Activated T-cell treated with anti-CD3 and anti-CD28 coated beads, Interleukin-2, amount 50 U/mL, for 24 hours (primary cell): ENCODE measurements at places on chromosomes 4 and X.

DNA sequence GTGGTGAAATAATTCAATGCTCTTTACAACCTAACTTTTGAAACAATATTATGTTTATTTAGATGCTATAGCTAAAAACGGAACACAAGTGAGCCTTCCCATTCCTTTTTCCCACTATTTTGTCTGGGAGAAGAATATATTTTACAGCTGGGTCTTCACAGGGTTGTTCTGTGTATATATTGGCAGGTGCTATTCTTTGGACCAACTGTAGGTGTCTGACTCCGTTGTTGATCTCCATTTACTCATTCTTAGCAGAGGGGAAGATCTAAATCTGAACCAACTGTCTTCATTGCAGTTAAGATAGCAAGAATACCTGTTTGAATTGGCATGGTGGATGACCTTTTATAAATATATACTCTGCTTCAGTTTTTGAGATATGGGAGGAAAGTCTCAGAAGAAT is 257.4 kb downstream of the CFAP299 start:
- no peak for DNase-seq
- H3K27me3 ChIP-seq = no peaks in the 10 kb centered on the region
- H3K36me3 ChIP-seq = no peaks in the 10 kb centered on the region

- H3K4me1 ChIP-seq = peaks cover 6% of the 10 kb centered on the region
- peak; percentile 29 for DNase-seq
- peak overlapping the region; percentile 62 for H3K4me3 ChIP-seq
- no peaks in the 10 kb centered on the region for H3K36me3 ChIP-seq
- H3K27me3 ChIP-seq = peaks cover 64% of the 10 kb centered on the region
These were observed 9.6 kb upstream of the INTU start for GRCh38 chr4:127622921-127623796.

GRCh38 chrX:23332888-23333821 is 1.5 kb upstream of the PTCHD1 start:
- H3K4me1 ChIP-seq = peaks cover 11% of the 10 kb centered on the region
- DNase-seq = no peak
- no peaks in the 10 kb centered on the region for H3K36me3 ChIP-seq
- H3K27ac ChIP-seq = no peak overlapping the region
- H3K27me3 ChIP-seq = peaks cover 78% of the 10 kb centered on the region

- H3K27ac ChIP-seq = no peak overlapping the region
- H3K4me3 ChIP-seq = no peak overlapping the region
- H3K36me3 ChIP-seq = no peaks in the 10 kb centered on the region
These were observed 84.3 kb upstream of the PSAPL1 start for GRCh38 chr4:7518871-7519637.

- H3K4me3 ChIP-seq = no peak overlapping the region
- H3K27me3 ChIP-seq = peaks cover 3% of the 10 kb centered on the region
- H3K4me1 ChIP-seq = peaks cover 7% of the 10 kb centered on the region
These were observed 51.9 kb upstream of the XIAP start for GRCh38 chrX:123807835-123808416.

- peak overlapping the region; percentile 90 for H3K4me3 ChIP-seq
- H3K27me3 ChIP-seq = no peaks in the 10 kb centered on the region
- peaks cover 44% of the 10 kb centered on the region for H3K4me1 ChIP-seq
- peaks cover 79% of the 10 kb centered on the region for H3K36me3 ChIP-seq
- DNase-seq = no peak
These were observed 1.2 kb upstream of the CDK16 start for GRCh38 chrX:47217121-47217851.

GRCh38 chr4:158077835-158078234 is 95.0 kb downstream of the GASK1B start:
- H3K27ac ChIP-seq = no peak overlapping the region
- no peak for DNase-seq
- H3K36me3 ChIP-seq = no peaks in the 10 kb centered on the region
- no peaks in the 10 kb centered on the region for H3K27me3 ChIP-seq
- no peaks in the 10 kb centered on the region for H3K4me1 ChIP-seq
- no peak overlapping the region for H3K4me3 ChIP-seq

DNA sequence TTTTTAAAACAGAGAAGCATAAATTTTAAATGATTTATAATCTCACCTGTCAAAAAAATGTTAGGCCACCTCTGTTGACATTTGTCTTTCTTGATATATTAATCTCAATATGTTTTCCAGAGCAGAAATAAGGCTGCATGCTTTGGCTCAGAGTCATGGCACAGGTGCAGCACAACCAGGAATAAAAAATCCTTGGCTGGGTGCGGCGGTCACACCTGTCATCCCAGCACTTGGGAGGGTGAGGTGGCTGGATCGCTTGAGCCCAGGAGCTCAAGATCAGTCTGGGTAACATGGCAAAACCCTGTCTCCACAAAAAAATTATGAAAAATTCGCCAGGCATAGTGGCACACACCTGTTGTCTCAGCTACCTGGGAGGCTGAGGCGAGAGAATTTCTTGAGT is 18.1 kb downstream of the CPLX1 start:
- H3K27me3 ChIP-seq = peaks cover 35% of the 10 kb centered on the region
- no peak overlapping the region for H3K4me3 ChIP-seq
- no peak for DNase-seq
- no peak overlapping the region for H3K27ac ChIP-seq
- no peaks in the 10 kb centered on the region for H3K4me1 ChIP-seq

DNA sequence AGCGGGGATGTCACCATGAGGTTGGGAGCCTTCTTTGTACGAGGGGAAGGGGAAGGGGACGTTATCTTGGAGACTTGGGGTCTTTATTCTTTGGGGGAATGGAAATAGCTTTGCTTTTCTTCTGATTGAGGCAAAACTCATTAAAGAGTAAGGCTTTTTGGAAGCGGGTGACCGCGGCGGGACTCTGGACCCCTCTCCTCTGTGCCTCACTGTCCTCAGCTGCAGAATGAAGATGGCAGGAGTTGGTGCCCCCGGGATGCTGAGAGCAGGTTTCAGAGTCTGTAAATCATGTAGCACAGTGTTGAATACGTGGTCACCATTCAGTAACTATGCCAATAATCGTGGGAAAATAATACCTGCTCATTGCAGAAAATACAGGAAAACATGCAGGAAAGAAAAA is 32.1 kb downstream of the HTT-AS start:
- peaks cover 64% of the 10 kb centered on the region for H3K4me1 ChIP-seq
- peak overlapping the region; percentile 81 for H3K4me3 ChIP-seq
- H3K27me3 ChIP-seq = peaks cover 2% of the 10 kb centered on the region
- peak overlapping the region; percentile 86 for H3K27ac ChIP-seq

- no peaks in the 10 kb centered on the region for H3K4me1 ChIP-seq
- H3K27me3 ChIP-seq = peaks cover 6% of the 10 kb centered on the region
- no peak overlapping the region for H3K27ac ChIP-seq
These were observed 63.4 kb downstream of the HTRA3 start for GRCh38 chr4:8332891-8333331.

DNA sequence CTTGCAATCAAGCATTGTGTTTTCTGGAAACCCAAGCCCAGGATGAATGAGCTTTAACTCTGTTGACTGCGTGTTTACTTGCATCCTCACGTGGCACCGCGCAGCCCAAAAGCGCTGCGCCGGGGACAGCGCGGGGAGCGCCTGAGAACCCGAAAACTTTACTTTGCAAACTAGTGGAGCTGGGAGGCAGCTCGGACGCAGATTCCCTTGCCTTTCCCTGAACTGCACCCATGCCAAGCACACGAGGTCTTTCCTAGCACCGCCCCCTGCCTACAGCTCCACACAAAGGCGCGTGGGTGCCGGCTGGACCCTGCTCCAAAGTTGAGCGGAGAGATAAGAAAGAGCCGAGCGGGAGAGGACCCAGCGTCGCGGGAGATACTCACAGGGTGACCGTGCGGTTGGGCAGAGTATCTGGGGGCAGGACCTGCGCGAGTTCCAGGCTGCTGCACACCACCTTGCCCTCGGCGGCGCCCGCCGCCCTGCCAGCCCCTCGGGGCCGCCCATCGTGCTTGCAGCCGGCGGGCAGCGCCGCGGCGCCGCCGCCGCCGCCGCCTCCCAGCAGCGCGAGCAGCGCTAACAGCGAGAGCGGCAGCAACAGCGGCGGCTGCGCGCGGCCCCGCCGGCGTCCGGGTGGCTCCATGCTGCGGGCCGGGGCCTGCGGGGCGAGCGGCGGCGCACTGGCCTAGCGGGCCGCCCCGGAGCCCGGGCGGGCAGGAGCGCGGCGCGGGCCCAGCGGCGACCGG is 550 bp downstream of the ADGRA3 start:
- H3K27me3 ChIP-seq = peaks cover 28% of the 10 kb centered on the region
- peak overlapping the region; percentile 92 for H3K4me3 ChIP-seq
- peaks cover 4% of the 10 kb centered on the region for H3K36me3 ChIP-seq
- peak; percentile 66 for DNase-seq

- no peaks in the 10 kb centered on the region for H3K27me3 ChIP-seq
- H3K4me3 ChIP-seq = no peak overlapping the region
- no peak overlapping the region for H3K27ac ChIP-seq
- H3K4me1 ChIP-seq = no peaks in the 10 kb centered on the region
- no peaks in the 10 kb centered on the region for H3K36me3 ChIP-seq
- no peak for DNase-seq
These were observed 49.8 kb downstream of the TMEM144 start for GRCh38 chr4:158259955-158260575.

- no peak overlapping the region for H3K4me3 ChIP-seq
- no peak for DNase-seq
- H3K27ac ChIP-seq = no peak overlapping the region
- H3K27me3 ChIP-seq = no peaks in the 10 kb centered on the region
- no peaks in the 10 kb centered on the region for H3K36me3 ChIP-seq
These were observed 241.6 kb downstream of the MGST2 start for GRCh38 chr4:139907001-139907809.

DNA sequence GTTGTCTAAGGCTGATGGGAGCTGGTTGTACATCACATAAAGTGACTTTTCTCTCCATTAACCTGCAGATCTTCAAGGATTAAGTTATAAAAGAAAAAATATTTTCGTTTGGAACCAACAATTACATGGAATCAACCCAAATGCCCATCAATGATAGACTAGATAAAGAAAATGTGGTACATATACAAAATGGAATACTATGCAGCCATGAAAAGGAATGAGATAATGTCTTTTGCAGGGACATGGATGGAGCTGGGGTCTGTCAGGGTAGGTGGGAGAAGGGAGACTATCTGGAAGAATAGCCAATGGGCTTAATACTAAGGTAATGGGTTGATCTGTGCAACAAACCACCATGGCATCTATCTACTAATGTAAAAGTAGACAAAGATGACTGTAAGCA is 313.2 kb downstream of the FSTL5 start:
- H3K27me3 ChIP-seq = no peaks in the 10 kb centered on the region
- no peak overlapping the region for H3K27ac ChIP-seq
- DNase-seq = no peak
- no peak overlapping the region for H3K4me3 ChIP-seq

DNA sequence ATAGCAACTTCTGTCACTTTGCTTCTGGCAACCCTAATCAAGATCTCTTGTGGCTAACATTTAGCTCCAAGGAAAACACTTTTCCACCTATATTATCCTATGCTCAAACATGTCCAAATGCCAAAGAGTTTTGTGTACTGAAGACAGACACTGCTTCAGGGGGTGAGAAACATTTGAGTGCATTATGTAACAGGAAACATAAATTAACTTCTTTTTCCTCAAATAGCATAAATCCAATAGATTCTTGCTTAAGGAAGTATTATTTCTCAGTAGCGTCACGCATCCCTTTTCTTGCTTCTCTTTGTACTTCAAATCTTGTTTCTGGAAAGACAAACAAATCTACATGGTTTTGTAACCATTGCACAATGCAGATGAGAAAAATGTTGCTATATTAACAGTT is 839.1 kb downstream of the GLUD2 start:
- no peak overlapping the region for H3K27ac ChIP-seq
- no peaks in the 10 kb centered on the region for H3K4me1 ChIP-seq
- no peak for DNase-seq
- H3K4me3 ChIP-seq = no peak overlapping the region
- no peaks in the 10 kb centered on the region for H3K27me3 ChIP-seq

DNA sequence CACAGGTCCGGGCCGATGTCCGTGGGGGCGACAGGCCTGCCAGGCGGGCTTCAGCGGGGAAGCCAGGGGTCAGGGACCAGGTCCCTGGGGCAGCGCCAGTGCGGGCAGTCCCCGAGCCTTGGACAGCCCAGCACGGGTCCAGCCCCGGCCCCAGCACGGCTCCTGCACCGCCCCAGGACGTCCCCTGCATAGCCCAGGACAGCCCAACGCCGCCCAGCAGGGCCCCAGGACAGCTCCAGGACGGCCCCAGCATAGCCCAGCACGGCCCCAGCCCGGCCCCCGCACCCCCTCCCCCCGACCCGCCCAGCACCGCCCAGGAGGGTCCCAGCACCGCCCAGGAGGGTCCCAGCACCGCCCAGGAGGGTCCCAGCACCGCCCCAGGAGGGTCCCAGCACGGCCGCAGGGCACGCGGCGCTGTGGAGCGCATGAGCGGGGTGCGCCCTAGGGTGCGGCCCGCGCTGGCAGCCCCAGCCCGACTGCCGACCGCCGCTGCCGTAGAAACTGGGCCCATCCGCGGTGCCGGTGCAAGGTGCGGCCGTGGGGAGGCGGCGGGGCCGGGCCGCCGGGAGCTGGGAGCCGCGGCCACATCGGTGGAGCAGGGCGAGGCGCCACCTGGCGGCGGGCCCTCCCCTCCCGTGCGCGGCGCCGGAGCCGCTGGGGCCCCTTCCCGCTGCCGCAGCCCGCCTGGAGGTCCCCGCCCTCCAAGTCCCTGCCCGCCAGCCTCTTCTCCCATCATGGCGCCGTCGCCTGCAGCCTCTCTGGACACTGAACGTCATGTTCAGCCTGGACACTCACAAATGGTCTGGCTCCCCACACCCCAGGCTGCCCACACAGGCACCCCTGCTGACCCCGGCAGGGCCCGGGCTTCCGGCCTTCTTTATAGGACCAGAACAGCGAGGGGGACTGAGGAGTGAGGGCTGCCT is 106.8 kb upstream of the NKX1-1 start:
- no peak overlapping the region for H3K4me3 ChIP-seq
- no peak overlapping the region for H3K27ac ChIP-seq
- H3K27me3 ChIP-seq = peaks cover 5% of the 10 kb centered on the region
- no peaks in the 10 kb centered on the region for H3K4me1 ChIP-seq
- no peaks in the 10 kb centered on the region for H3K36me3 ChIP-seq
- peak; percentile 69 for DNase-seq

DNA sequence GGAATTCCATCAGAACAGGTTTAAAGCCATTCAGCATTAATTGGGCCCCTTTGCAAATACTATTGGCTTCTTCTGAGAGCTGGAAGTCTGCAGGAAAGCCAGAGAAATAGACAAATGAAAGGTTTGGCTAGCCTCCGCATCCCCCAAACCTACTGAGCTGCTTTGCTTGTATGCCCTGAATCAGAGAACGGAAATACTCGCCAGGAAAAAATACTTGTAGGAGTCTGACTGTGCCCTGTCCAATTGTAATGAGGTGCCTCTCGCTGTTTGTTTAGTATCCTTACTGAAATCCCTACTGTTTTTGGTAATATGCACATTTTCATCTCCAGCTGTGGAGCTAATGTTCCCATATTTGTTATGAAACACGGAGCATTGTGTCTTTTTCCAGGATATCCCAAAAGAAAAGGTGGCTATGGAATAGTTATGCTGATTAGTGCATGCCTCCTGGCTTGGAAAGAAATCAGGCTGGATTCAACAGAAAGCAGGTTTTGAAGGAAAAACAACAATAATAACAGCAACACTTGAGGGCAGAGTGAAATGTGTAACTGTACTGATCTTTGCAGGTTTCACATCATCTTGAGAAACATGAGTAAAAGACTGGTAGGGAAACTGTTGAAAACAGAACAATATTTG is 50.7 kb upstream of the NLGN4X start:
- no peak overlapping the region for H3K4me3 ChIP-seq
- no peaks in the 10 kb centered on the region for H3K4me1 ChIP-seq
- no peaks in the 10 kb centered on the region for H3K36me3 ChIP-seq

GRCh38 chrX:78307665-78308064 is 19.7 kb downstream of the CYSLTR1 start:
- H3K27me3 ChIP-seq = peaks cover 25% of the 10 kb centered on the region
- peaks cover 12% of the 10 kb centered on the region for H3K4me1 ChIP-seq
- no peak for DNase-seq
- H3K36me3 ChIP-seq = peaks cover 3% of the 10 kb centered on the region
- H3K27ac ChIP-seq = no peak overlapping the region

- no peak overlapping the region for H3K27ac ChIP-seq
- H3K4me1 ChIP-seq = no peaks in the 10 kb centered on the region
- peak; percentile 67 for DNase-seq
- H3K27me3 ChIP-seq = peaks cover 38% of the 10 kb centered on the region
These were observed 3.8 kb upstream of the GUCY2F start for GRCh38 chrX:109485470-109486340.
